ENCODE measurements at places on chromosomes 1 and 21.

- peak; percentile 20 for DNase-seq
Measured at GRCh38 chr21:20943561-20943997, 54.6 kb upstream of the NCAM2 start.

- DNase-seq, result no peak
Measured at GRCh38 chr1:170215072-170215885, 69.5 kb downstream of the NTMT2 start.

DNA sequence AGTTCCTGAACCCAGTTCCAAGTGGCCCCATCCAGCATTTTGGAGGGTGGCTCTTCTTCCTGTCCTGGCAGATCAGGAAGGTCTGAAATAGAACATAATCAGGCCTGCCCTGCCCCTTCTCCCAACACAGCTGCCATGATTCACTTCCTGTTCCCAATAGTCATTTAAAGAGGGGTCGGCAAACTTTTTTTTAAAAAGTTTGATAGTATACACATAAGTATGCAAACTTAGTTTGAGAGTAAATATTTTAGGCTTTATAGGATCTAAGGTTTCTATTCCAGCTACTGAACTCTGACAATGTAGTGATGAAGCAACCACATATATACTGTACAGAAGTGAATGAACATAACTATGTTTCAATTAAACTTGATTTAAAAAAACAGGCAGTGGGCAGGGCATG, 66.4 kb downstream of the LUZP1 start:
- DNase-seq, result no peak

- DNase-seq, result no peak
Measured at GRCh38 chr21:29466532-29466931, 167.8 kb downstream of the BACH1 start.

DNA sequence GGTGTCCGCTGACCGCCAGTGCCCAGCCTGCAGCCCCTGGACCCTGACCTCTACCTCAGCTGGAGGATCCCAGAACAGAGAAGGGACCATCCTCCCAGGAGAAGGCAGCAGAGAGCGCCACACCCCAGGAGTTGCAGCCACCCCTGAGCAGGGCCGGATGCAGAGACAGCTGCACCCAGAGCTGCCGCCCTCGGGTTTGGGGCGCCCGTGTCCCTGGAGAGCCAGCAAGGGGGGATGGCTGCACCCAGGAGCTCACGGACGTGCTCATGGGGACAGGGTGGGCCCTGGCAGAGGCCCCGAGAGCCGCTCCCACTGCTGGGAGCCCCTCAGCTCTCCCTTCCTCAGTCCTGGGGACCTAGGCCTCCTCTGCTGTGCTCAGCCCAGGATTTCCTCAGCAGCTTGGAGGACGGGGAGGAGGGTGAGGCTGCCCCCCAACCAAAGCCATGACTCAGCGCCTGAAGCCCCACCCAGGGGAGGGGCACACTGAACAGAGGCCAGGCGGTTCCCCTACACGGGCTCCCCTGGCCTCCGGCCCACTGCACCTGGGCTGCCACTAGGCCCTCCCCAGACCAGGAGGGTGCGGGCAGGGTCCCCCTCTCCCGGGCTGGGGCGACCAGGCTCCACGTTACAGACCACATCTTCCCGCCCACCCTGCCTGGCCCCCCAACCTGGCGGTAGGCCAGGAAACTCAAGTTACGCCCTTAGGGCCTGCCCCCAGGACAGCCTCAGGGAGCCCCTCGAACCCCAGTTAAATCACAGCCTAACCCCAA, 2.2 kb downstream of the ACAP3 start:
- peak; percentile 32 for DNase-seq

DNA sequence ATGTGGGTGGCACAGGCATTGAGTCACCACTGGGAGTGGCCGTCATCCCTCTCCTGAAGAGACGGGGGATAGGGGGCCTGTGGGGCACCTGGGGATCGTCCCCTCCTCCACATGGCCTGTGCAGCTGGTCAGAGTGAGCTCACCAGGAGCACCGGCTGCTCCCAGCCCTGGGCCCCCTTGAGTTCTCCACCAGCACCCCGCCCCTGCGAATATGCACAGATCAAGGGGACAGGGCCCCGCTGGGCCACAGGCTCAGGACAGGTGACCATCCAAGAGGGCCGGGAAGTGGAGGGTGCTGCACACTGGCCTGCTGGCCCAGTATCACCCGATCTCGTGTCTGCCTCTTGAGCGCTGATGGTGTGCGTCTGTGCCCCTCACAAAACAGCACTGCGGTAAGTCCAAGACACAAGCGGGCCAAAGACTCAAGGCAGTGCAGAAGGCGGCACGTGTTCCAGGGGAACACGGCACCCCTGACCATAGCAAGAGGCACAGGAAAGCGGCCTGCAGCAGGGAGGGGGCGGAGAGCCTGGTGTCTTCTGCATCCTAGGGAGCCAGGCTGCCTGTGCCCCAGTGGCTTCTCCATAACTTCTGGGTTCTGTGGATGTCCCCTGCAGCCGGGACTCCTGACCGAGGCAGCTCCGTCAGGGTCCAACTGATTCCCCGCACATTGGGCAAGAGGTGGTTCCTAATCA, 18.1 kb upstream of the TSPEAR start:
- DNase-seq, result no peak

- no peak for DNase-seq
Measured at GRCh38 chr21:34509151-34509550, 2.9 kb downstream of the KCNE1 start.

GRCh38 chr1:35190784-35191183, 2.2 kb downstream of the SFPQ start:
- no peak for DNase-seq

DNA sequence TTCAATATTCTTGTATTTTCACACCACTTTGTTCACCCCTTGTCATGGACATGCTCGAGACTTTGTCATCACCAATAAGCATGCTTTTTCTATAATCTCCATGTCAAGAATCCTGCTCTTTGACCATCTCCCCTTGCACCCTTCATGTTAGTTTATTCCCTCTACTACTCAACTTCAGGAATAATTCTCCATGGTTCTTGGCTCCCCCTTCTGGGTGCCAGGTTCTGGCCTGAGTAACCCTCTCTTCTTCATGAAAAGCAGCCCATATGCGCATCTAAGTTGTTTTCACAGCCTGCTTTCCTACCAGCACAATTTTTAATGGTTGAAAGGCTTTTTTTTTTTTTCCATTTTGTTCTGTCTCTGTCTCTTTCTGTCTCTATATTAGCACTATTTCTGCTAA, 160.7 kb downstream of the LEPR start:
- no peak for DNase-seq

DNA sequence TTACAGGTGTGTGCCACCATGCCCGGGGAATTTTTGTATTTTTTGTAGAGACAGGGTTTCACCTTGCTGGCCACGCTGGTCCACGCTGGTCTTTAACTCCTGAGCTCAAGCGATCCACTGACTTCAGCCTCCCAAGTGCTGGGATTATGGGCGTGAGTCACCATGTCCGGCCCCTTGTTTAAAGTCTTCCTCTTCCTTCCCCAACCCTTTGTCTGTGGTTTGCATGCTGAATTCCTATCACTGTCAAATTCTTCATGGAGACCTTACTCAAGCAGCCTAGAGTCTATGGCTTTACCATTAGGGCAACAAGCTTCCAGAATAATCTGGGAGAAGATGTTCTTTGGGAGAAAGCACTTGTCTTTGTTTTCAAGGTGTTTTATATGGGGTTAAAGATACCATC, 34.7 kb downstream of the B3GALT5 start:
- peak; percentile 49 for DNase-seq

DNA sequence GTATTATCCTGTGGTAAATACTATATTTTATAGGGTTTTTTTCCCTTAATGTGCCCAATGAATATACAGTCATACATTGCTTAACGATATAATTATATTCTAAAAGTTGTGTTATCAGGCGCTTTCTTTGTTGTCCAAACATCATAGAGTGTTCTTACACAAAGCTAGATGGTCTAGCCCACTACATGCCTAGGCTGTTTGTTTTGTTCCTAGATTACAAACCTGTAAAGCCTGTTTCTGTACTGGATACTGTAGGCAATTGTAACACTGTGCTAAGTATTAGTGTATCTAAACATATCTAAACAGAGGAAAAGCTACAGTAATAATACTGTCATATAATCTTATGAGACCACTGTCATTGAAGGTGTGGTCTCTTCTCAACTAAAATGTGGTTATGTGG, 242.6 kb upstream of the C1orf105 start:
- no peak for DNase-seq

DNA sequence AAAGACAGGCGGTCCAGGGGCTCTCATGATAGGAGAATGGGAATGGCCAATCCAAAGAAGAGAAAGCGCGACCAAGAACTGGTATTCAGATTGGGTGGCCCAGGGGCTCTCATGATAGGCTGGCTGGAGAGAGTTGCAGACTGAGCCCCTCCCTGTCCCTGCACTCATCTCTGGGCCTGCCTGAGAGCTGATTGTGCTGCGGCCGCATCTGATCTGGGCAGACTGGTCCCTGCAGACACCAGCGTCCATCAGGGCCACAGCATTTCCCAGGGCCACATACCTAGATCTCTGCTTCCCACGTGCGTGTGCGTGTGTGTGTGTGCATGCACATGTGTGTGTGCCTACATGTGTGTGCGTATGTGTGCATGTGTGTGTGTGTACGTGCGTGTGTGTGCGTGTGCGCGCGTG, 30.4 kb upstream of the MAN1C1 start:
- DNase-seq, result no peak

GRCh38 chr1:89525169-89525855, 683 bp downstream of the LRRC8B start:
- DNase-seq, result no peak

- DNase-seq, result no peak
Measured at GRCh38 chr1:145706086-145706664, 993 bp downstream of the PDZK1 start.

DNA sequence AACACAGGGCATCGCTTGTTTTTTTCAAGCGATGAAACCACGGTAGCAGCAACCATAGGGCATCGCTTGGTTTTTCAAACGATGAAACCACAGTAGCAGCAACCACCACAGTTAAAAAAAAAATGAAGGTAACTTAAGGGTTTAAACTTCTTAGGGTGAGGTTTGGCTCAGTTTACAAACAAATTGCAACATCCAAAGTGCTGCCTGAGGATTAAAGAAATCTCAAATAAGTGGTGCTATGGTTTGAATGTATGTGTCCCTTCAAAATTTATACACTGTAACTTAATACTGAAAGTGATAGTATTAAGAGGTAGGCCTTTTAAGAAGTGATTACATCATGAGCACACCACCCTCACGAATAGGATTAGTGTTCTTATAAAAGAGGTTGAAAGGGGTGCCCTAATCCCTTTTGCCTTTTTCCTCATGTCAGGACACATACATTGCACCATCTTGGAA, 6.4 kb upstream of the GBP5 start:
- DNase-seq, result no peak

DNA sequence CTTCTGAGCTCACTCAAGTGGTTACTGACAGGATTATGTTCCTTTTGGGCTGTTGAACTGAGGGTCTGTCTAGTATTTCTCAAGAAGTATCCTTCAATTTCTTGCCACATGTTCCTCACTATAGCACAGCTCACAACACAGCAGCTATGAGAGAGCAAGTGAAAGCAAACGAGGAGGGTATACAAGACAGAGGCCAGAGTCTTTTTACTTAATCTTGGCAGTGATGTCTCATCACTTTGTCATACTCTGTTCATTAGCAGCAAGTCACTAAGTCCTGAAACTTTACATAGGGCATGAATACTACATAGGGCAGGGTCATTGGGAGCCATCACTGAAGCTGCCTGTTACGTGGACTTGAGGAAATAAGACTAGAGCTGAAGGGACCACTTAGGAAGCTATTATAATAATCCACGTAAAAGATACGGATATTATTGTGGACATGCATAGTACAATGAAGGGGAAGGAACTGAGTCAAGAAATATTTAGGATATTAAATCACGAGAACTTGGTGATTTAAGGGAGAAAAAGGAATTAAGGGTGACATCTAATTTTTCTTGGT, 63.7 kb downstream of the SLC30A7 start:
- no peak for DNase-seq

- DNase-seq, result no peak
Measured at GRCh38 chr1:37481289-37482003, 7.1 kb downstream of the ZC3H12A start.

DNA sequence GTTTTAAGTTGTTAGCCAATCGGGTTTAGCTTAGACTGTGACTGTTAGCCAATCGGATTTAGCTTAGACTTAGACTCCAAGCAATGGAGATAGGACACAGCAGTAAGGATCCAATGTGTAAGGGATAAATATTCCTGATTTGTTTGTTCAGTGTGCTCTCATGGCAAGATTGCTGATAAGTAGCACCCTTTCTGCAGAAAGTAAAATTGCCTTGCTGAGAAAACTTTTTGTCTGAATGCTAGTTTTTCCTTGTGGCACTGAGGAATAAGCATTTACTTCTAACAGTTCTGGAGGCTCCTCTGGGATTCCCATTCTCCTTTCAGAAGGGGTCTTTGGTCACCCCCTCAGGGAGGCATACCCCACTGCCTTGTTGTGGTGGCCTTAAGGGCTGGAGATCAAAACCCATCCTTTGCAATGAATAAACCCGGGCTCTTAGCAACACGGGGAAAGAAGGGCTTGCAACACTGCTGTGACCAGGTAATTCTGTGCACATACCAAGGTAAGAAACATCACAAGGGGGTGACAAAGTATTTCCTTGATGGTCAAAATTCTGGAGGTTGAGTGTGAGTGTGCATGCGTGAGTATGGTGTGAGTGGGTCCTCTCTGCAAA, 45.4 kb downstream of the SERINC2 start:
- DNase-seq, result no peak

- DNase-seq, result no peak
Measured at GRCh38 chr1:34714386-34714785, 40.5 kb upstream of the GJB5 start.

Data from fibroblast of skin of left biceps (primary cell).